ENCODE measurements at places on chromosomes 7 and 10. TPM values are rescaled to one million over a fixed set of nuclear protein-coding genes. Genes with fewer than 3 reads are reported as not detected.

Gene EIF5AL1
- total RNA-seq: not detected

Gene BICC1
- 3.4 TPM for total RNA-seq

Gene HABP2
- total RNA-seq: not detected

Gene MALRD1
- total RNA-seq: 0.31 TPM

Gene CPED1
- 1.3 TPM for total RNA-seq

Gene CYP26C1
- total RNA-seq: not detected

Gene KCNIP2
- total RNA-seq: 1.3 TPM

Gene CALD1
- 97.2 TPM for total RNA-seq

Gene BMPER
- total RNA-seq: 7.2 TPM

Gene HOXA9
- 64.8 TPM for total RNA-seq

Gene ADCK2
- total RNA-seq: 41.2 TPM

- H3K27ac ChIP-seq: no peak overlapping the region
- no peaks in the 10 kb centered on the region for H3K36me3 ChIP-seq
- no peak for DNase-seq
- H3K4me1 ChIP-seq: no peaks in the 10 kb centered on the region
Observed at GRCh38 chr10:35874311-35875015, 232.4 kb upstream of the FZD8 start.

GRCh38 chr10:62183857-62184795, 84.5 kb downstream of the RTKN2 start:
- H3K36me3 ChIP-seq: no peaks in the 10 kb centered on the region
- DNase-seq: no peak
- H3K27me3 ChIP-seq: no peaks in the 10 kb centered on the region
- no peak overlapping the region for H3K4me3 ChIP-seq

GRCh38 chr10:81600185-81600584, 274.8 kb upstream of the NRG3 start:
- no peak for DNase-seq
- no peaks in the 10 kb centered on the region for H3K27me3 ChIP-seq
- H3K36me3 ChIP-seq: no peaks in the 10 kb centered on the region
- H3K4me3 ChIP-seq: no peak overlapping the region
- H3K4me1 ChIP-seq: no peaks in the 10 kb centered on the region

DNA sequence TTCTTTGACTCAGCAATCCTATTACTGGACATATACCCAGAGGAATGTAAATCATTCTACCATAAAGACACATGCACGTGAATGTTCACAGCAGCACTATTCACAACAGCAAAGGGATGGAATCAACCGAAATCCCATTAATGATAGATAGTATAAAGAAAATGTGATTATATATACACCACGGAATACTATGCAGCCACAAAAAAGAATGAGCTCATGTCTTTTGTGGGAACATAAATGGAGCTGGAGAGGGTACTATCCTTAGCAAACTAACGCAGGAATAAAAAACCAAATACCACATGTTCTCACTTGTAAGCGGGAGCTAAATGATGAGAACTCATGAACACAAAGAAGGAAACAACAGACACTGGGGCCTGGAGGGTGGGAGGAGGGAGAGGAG, 201.9 kb downstream of the DNAJC1 start:
- H3K4me1 ChIP-seq: no peaks in the 10 kb centered on the region
- peaks cover 6% of the 10 kb centered on the region for H3K36me3 ChIP-seq
- H3K4me3 ChIP-seq: no peak overlapping the region
- no peak overlapping the region for H3K27ac ChIP-seq
- no peak for DNase-seq
- H3K27me3 ChIP-seq: no peaks in the 10 kb centered on the region

- peak overlapping the region; percentile 91 for H3K27ac ChIP-seq
- DNase-seq: peak; percentile 37
- H3K27me3 ChIP-seq: no peaks in the 10 kb centered on the region
- peaks cover 47% of the 10 kb centered on the region for H3K4me1 ChIP-seq
Observed at GRCh38 chr7:73520673-73521635, 1.1 kb downstream of the BAZ1B start.

- H3K4me1 ChIP-seq: peaks cover 36% of the 10 kb centered on the region
- H3K4me3 ChIP-seq: peak overlapping the region; percentile 14
- peak overlapping the region; percentile 83 for H3K27ac ChIP-seq
- H3K27me3 ChIP-seq: no peaks in the 10 kb centered on the region
- H3K36me3 ChIP-seq: no peaks in the 10 kb centered on the region
Observed at GRCh38 chr7:116354546-116355423, 144.4 kb downstream of the TES start.

DNA sequence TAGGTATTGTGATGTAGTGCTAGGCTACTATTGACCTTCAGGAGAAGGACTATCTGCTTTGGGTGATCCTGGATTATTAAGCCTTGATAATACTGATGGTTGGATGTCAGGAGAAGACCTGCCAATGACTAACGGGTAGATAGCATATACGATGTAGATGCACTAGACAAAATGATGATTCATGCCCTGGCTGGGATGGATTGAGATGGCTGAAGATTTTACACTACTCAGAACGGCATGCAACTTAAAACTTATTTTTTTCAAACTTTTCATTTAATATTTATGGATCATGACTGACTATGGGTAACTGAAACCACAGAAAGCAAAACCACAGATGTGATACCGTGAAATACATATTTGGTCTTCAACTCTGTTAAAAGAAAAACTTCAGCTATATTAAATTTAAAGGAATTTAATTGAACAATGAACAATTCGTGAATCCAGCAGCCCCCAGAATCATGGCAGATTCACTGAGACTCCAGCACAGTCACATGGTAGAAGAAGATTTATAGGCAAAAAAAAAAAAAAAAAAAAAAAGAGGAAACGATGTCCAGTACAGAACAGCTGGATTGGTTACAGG, 124.6 kb upstream of the CDK13 start:
- H3K4me3 ChIP-seq: no peak overlapping the region
- DNase-seq: no peak
- peaks cover 8% of the 10 kb centered on the region for H3K27me3 ChIP-seq
- no peaks in the 10 kb centered on the region for H3K4me1 ChIP-seq
- no peaks in the 10 kb centered on the region for H3K36me3 ChIP-seq

DNA sequence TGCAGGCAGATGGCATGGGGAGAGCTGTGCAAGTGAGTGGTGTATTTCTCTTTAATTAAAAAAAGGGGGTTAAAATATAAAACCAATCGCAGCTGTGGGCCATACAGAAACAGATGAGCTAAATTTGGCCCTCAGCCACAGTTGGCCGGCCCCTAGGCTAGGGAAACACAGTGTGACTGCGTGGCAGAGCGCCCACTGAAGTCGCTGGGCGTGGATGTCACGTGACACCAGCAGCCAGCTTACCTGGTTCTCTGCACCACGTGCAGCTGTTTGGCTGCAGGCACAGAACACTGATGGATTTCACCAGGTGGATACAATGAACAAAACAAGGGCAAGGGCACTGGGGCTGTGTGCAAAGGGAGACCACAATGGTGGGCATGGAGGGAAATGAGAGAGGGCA, 119.3 kb upstream of the ZNF746 start:
- peaks cover 90% of the 10 kb centered on the region for H3K36me3 ChIP-seq
- DNase-seq: no peak
- peaks cover 7% of the 10 kb centered on the region for H3K4me1 ChIP-seq
- H3K4me3 ChIP-seq: no peak overlapping the region
- no peaks in the 10 kb centered on the region for H3K27me3 ChIP-seq
- H3K27ac ChIP-seq: no peak overlapping the region

DNA sequence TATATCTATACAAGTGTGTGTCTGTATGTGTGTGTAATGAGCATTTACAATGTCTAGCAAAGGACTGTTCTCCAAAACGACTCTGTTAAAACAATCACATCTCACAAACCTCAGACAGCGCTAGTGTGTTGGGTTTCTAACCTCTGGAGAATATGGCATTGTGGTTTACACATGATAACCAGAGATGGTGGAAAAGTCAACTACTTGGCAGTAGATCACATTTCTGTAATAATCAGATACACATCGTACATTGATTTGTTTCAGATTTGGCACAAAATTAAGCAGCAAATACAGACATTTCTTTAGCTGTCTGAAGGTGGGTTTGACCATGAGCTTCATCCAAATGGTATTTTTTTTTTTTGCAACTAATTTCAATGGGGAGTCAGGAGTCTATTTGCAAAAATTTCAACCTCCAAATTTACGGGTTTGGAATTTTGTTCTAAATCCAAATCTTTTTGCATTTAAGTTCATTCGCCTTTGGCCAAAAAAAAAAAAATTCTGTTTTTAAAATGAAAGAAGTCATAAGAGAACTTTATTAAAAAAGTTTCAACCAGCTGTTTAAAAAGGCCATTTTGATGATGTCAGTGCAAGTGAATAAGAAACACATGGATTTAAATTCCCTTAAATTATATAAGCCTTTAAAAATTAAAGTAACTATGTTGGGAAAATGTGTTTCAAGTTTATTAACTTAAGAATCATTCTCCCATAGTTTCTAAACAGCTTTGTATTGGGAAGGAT, 127.8 kb downstream of the TMEM26 start:
- no peak for DNase-seq
- H3K27ac ChIP-seq: no peak overlapping the region
- no peaks in the 10 kb centered on the region for H3K36me3 ChIP-seq
- H3K27me3 ChIP-seq: no peaks in the 10 kb centered on the region

DNA sequence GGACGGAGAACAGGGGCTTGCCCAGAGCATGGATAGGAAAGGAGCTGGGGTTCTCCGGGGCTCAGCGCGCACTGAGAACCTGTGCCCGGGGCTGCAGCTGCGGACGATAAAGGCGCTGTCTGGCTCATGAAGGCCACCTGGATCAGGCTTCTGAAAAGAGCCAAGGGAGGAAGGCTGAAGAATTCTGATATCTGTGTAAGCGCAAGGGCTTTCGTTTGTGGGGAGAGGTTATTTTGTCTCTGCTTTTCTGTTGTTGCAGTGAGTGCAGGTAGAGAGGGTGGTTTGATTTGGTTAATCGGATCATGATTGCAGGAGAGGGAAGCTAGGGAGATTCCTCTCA, 250.5 kb downstream of the NSUN6 start:
- peaks cover 3% of the 10 kb centered on the region for H3K27me3 ChIP-seq
- no peak for DNase-seq
- H3K27ac ChIP-seq: no peak overlapping the region
- H3K36me3 ChIP-seq: no peaks in the 10 kb centered on the region
- no peaks in the 10 kb centered on the region for H3K4me1 ChIP-seq

- no peaks in the 10 kb centered on the region for H3K27me3 ChIP-seq
- no peak for DNase-seq
- H3K27ac ChIP-seq: no peak overlapping the region
Observed at GRCh38 chr7:103068414-103069403, 5.9 kb downstream of the FBXL13 start.

DNA sequence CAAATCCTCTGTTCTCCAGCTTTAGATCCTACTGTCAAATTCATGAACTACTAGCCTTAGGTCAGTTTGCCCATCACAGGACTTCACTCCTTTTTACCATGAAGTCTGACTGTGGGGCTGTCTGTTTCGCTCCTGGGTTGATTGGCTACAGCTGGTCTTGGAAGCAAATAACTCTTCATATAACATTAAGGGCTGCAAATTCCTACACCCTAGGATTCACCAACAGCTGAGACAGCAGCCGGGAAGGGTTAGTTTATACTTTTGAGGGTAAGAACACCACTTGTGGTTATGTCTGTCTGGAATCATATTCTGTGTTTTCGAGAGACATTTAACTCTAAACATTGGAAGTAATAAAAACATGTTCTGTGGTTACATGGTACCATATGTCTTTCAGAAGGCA, 55.9 kb upstream of the KIAA1217 start:
- no peak overlapping the region for H3K4me3 ChIP-seq
- H3K36me3 ChIP-seq: no peaks in the 10 kb centered on the region
- H3K27ac ChIP-seq: no peak overlapping the region
- peaks cover 4% of the 10 kb centered on the region for H3K4me1 ChIP-seq

DNA sequence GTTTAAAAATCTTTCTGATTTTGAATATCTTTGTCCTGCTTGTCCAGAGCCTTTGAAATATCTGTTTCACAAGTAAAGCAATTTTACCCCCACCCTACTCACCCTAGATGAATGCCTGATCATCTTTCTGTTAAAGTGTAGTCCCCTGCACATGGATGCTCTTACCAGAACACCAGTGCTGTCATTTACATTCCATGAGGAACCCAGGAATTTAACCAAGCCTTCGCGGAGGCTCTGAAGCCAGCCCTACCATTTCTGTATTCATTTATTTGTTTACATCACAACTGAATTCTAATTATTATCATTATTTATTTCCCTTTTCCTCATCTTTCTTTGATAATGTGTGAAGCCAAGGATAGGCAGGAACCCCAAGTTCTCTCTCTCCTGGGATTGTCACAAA, 167.8 kb upstream of the MYO3A start:
- H3K4me3 ChIP-seq: no peak overlapping the region
- no peaks in the 10 kb centered on the region for H3K36me3 ChIP-seq
- no peak for DNase-seq
- no peaks in the 10 kb centered on the region for H3K4me1 ChIP-seq

GRCh38 chr10:69465457-69466157, 14.3 kb downstream of the TSPAN15 start:
- peaks cover 32% of the 10 kb centered on the region for H3K4me1 ChIP-seq
- no peaks in the 10 kb centered on the region for H3K27me3 ChIP-seq
- no peak overlapping the region for H3K27ac ChIP-seq
- H3K36me3 ChIP-seq: no peaks in the 10 kb centered on the region

DNA sequence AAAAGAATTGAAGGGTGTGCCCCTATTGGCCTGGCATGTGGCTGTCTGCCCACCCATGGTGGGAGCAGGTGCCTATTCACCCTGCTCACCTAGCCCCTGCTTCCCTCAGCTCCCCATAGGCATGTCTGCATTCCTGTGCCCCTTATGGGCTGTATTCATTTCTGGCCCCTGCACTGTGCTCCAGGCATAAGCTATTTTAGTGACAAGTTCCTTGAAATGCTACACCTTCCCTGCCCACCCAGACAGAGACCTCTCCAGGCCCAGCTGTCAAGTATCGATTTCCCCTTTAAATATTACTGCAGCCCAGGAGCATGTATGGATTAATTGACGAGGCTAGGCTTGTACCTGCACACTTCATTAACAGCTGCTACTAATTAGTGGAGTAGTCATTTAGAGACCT, 235.4 kb downstream of the RPS24 start:
- no peaks in the 10 kb centered on the region for H3K27me3 ChIP-seq
- no peaks in the 10 kb centered on the region for H3K36me3 ChIP-seq
- DNase-seq: no peak
- peaks cover 4% of the 10 kb centered on the region for H3K4me1 ChIP-seq
- no peak overlapping the region for H3K27ac ChIP-seq
- no peak overlapping the region for H3K4me3 ChIP-seq

DNA sequence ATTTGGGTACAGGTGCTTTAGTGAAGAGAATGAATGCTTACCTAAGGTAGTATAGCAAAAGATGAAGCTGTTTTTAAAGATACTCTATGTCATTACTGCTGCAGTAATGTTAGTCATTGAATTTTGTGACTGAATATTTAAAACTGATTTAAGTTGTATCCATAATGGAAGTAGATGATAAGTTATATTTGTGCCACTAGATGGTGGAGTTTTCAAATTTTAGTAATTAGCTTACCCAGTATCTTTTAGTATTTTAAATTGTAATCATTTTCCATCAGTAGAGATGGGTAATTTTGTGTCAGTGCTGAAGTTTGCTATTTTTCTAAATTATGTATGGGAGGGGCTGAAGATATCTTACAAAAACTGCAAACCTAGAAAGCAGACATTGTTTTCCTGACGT, 25.2 kb downstream of the HBP1 start:
- no peak overlapping the region for H3K4me3 ChIP-seq
- peaks cover 93% of the 10 kb centered on the region for H3K36me3 ChIP-seq
- no peaks in the 10 kb centered on the region for H3K27me3 ChIP-seq
- no peak overlapping the region for H3K27ac ChIP-seq

GRCh38 chr10:13715100-13715499, 128.3 kb downstream of the PRPF18 start:
- no peak for DNase-seq
- no peaks in the 10 kb centered on the region for H3K27me3 ChIP-seq
- no peak overlapping the region for H3K4me3 ChIP-seq
- no peak overlapping the region for H3K27ac ChIP-seq

GRCh38 chr7:152924826-152925411, 165.4 kb downstream of the ACTR3B start:
- no peaks in the 10 kb centered on the region for H3K36me3 ChIP-seq
- no peak for DNase-seq
- H3K27me3 ChIP-seq: peaks cover 38% of the 10 kb centered on the region
